ENCODE measurements at places on chromosomes 6 and 20. TPM values are rescaled to one million over a fixed set of nuclear protein-coding genes. Genes with fewer than 3 reads are reported as not detected.

PTCHD4 gene
- 1.2 TPM for total RNA-seq

KHDC1L gene
- total RNA-seq, result not detected

KCNK16 gene
- not detected for total RNA-seq

SLC25A27 gene
- total RNA-seq, result 81.4 TPM

C4A gene
- 84.2 TPM for total RNA-seq

ARG1 gene
- total RNA-seq, result not detected

GLP1R gene
- total RNA-seq, result not detected

ME1 gene
- 18.8 TPM for total RNA-seq

TXLNB gene
- total RNA-seq, result 5.4 TPM

MYLK2 gene
- total RNA-seq, result 0.31 TPM

SIM1 gene
- total RNA-seq, result not detected

GNAS-AS1 gene
- total RNA-seq, result not detected

CRISP1 gene
- total RNA-seq, result not detected

SCRT2 gene
- not detected for total RNA-seq

ZC2HC1B gene
- total RNA-seq, result not detected

RAMACL gene
- total RNA-seq, result 0.27 TPM

BANF2 gene
- not detected for total RNA-seq

DSP gene
- 8.2 TPM for total RNA-seq

HLA-DPA1 gene
- 125 TPM for total RNA-seq

TDRD6 gene
- total RNA-seq, result 3.2 TPM

HRH3 gene
- total RNA-seq, result not detected

BEND6 gene
- 0.54 TPM for total RNA-seq

POM121L2 gene
- total RNA-seq, result not detected

POU5F1 gene
- 3.4 TPM for total RNA-seq

IFT52 gene
- total RNA-seq, result 13.6 TPM

CD40 gene
- total RNA-seq, result 14.2 TPM

CCN2 gene
- total RNA-seq, result 283 TPM

TMC2 gene
- total RNA-seq, result 0.15 TPM

ADGRF1 gene
- 1.8 TPM for total RNA-seq
